ENCODE measurements at places on chromosomes 11 and 22.

- DNase-seq: no peak
Measured at GRCh38 chr11:116579857-116580727, 192.7 kb downstream of the BUD13 start.

DNA sequence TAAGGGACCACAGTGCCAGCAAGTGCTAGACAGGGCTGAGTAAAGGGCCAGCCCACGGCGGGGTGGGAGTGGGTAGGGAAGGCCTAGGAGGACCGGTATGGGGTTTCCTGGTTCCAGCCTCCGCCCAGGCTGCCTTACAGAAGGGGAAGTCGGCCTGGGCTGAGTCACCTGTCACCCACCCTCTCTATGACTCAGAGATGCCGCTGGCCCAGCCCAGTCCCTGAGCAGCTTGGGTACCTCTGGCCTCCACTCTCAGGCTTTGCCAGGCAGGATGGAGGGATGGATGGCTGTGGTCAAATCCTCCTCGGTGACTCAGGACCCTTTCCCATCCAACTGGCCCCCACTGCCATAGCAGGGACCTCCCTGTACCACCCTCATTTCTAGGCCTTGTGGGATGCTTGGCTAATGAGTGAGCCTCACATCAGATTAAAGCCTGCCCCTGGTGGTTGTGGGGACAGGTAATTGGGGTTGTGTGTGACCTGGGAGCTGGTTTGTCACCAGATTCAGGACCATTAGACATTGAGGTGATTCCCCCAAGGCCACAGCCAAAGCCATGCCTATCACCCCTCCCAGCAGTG, 13.9 kb downstream of the SLC35E4 start:
- peak; percentile 81 for DNase-seq

DNA sequence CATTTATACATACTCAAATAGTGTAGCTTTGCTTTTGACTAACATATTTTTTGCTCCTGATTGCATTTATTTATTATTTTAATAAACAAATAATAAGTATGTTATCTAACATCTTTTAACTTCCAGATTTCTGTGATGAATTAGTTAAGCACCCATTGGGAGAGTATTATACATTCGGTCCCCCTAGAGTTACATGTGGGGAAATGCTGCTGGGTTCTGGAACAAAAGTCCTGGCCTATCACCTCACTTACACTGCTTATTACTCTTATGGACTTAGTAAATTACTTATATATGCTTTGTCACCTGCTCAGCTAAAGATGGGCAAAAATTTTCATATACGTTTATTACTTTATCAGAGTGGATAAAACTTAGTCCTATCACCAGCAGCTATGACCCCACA, 1163.0 kb downstream of the FAM181B start:
- no peak for DNase-seq

DNA sequence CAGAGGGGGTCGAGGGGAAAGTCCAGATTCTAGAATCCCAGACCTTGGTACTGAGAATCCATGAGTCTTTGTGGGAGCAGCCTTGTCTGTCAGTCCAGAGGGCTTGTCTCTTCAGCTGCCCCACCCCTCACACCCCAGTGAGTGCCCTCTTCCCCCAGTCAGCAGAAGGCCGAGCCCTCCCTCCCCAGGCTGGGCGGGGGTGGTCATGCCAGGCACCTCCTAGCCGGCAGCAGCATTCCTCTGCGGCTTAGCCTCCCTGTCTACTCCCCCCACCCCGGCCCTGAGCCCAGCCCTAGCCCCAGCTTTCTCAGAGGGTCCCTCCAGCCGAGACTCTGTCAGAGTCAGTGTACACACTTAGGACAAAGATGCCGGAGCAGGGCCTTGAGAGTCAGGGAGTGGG, 4.6 kb downstream of the SOX10 start:
- no peak for DNase-seq

- no peak for DNase-seq
Measured at GRCh38 chr22:47631571-47632102, 869.2 kb downstream of the TBC1D22A start.

DNA sequence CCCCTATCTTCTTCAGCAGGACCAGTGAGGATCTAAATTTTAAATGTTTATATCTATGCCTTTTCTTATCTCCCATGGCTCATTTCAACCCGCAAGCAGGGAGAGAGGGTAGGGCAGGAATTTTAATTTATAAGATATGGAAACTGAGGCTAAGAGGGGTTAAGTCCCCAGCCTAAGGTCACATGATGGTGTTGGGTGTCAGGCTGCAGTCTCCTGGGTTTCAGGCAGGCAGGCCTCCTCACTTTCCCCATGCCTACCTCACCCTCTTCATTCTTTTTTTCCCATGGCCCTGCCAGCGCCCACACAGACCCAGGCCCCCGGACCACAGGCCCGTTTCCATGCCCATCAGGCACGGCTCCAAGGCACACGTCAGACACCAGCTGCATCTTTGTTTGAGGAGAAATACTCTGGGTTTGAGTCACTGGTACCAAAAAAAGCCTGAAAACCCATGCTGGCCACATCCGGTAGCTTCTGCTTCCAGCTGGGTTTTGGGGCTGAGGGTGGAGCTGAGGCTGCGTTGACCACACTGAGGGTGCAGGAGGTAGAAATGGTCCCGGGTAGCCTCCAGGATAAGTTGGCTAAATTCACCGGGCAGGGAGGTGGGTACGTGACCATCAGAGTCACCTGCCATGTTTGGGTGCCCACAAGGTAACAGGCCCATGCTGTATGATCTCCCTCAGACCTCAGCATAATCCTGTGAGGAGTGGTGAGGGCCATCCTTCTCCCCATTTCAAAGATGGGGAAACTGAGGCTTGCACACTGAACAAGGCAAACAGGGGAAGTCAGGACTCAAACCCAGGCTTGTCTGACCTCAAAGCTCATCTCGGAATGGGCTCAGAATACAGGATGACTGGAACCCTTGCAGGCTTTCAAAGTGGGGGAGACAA, 7.5 kb downstream of the CRYBB1 start:
- DNase-seq: peak; percentile 33

GRCh38 chr11:64713016-64713707, 9.8 kb downstream of the NRXN2 start:
- no peak for DNase-seq

DNA sequence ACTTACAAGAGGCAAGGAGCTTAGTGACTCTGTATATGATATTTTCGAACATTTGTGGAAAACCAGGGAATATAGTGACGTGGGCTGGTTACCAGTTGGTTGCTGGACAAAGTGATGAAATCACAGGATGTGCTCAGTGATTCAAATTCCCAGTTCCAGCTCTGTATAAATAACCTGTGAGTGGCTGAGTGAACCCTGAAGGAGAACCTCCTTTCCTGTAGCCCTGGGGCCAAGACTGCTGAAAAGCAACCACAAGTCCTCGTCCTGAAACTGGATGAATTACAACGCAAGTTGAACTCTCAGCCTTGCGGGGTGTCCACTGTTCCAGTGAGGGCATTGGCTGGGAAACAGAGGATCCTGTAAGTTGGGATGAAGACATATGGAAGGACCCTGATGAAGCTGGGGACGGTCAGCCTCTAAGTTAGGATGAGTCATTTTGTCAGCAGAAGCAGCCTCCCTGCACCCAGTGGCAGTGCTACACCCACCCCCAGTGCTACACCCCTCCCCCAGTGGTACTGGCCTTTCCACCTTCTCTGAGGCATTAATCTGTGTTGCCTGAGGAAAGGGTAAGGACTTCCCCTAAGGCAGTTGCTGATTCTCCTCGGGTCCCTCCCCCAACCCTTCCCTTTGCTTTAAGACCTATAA, 22.0 kb upstream of the CD81 start:
- DNase-seq: no peak

DNA sequence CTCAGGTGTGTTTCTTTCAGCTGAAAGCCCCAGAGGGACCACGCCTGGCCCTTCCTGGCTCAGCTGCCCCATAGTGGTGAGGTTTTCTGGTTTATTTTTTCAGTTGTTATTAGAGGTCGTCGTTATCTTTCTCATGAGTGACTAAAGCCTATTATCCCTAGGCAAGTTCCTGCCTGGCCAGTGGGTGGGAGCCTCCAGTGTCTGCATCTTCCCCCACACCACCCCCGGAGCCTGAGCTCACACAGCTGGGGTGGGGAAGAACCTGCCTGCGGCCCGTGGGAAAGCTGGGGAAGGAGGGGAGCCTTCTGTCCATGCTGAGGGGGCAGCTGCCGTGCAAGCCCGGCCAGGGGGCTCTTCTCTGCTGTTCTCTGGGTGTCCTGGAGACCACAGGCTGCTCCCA, 24.3 kb upstream of the PPFIA1 start:
- DNase-seq: no peak

GRCh38 chr11:11044137-11044855, 186.4 kb upstream of the ZBED5 start:
- DNase-seq: no peak

Measured in stimulated activated CD4-positive, alpha-beta T cell treated with anti-CD3 and anti-CD28 coated beads, Interleukin-2, amount 100 ng/mL, for 48 hours (primary cell).